ENCODE measurements at places on chromosomes 4 and X.

DNA sequence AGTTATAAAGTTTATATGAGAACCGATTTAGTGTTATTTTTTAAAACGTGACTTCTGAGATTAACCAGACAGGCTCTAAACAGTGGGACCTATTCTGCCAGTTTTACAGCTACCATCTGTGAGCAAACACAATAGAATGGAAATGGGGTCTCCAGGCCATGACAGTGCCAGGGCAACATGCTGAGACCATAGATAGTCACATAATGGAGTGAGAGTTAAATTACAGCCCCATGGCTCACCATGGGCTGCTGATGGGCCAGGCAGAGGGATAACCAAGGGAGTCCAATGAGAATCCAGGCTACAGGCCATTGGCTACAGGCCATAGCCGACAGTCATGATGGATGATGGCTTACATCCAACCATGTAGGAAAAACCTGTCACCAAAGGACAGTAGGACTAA is 183.5 kb upstream of the NDP start:
- no peak for DNase-seq

- peak; percentile 22 for DNase-seq
These were observed 17.0 kb upstream of the AP1AR start for GRCh38 chr4:112214390-112215264.

GRCh38 chrX:8289523-8289922 is 118.5 kb upstream of the VCX2 start:
- DNase-seq = no peak

DNA sequence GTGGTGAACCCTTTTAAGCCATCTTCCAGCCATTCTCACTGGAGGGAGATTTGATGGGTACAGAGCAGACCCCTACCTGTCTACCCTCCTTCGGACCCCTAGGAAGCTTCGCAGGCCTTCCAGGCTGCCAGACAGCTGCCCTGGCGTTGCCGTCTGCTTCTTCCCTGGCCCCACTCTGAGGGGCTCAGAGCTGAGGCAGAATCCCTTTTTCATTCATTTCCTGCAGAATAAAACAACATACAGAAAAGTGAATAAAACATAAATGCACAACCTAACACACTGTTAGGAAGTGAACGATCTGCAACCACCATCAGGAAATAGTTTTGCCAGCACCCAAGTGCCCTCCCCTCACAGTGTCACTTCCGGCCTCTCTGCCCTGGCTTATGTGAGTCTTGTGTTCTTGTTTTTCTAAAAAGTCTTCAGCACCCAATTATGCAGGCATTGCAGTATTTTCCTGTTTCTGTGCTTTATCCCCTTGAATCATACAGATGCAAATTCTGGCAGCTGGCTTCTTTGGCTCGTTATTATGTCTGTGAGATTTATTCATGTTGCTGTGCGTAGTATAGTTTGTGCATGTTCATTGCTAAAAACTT is 5.6 kb upstream of the ADD1 start:
- DNase-seq = no peak

DNA sequence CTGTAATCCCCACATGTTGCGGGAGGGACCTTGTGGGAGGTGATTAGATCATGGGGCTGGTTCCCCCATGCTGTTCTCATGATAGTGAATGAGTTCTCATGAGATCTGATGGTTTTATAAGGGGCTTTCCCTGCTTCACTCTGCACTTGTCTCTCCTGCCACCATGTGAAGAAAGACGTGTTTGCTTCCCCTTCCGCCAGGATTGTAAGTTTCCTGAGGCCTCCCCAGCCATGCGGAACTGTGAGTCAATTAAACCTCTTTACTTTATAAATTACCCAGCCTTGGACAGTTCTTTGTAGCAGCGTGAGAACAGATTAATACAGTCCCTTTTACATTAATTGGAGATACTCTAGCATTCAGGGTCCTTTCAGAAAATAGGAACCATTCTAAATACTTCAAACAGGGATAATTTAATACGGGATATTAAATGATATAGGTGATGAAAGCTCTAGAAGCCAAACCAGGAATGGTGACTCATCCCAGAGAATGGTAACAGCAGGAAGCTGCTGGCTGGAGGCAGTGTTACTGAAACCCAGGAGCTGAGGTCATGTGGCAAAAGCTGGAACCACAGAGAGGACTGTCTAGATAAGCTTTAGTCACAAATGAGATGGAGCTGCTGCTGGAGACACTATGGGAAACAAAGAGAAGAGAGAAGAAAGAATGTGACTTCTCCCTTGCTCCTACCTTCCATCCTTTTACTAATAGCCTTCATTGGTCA is 57.3 kb downstream of the GSTCD start:
- DNase-seq = peak; percentile 61
